Fibroblast of skin of abdomen (primary cell): ENCODE measurements at places on chromosomes 12 and 14.

- no peak for DNase-seq
Measured at GRCh38 chr14:60722107-60722356, 2.1 kb downstream of the SIX4 start.

DNA sequence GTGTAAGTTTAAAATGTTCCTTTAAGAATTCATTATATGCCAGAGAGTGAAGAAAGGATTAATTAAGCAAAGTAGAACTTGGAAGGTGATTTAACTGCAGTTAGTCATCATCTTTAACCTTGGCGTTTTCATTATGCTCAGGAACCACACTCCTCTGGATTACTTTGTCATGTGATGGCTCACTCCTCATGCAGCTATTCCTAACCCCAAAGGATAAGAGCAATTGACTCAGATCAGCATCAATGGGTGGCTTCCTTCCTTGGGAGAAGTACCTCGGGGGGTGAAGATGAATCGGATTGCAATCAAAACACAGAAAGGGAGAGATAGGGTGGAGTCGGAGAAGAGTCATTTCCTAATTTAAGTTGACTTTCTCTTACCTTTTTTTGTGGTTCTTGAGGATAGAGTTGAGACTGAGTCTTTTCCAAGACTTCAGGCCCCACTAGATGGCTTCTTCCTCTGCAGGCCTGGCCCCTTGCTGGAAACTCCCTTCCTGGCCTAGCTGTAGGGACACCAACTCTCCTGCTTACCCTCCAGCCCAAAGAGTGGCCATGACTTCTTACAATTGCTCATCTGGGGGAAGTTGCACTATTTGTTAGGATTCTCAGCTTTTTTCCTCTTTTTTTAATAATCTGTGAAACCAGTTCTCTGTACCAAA lies 238.6 kb upstream of the DDHD1 start:
- DNase-seq, result peak; percentile 93

DNA sequence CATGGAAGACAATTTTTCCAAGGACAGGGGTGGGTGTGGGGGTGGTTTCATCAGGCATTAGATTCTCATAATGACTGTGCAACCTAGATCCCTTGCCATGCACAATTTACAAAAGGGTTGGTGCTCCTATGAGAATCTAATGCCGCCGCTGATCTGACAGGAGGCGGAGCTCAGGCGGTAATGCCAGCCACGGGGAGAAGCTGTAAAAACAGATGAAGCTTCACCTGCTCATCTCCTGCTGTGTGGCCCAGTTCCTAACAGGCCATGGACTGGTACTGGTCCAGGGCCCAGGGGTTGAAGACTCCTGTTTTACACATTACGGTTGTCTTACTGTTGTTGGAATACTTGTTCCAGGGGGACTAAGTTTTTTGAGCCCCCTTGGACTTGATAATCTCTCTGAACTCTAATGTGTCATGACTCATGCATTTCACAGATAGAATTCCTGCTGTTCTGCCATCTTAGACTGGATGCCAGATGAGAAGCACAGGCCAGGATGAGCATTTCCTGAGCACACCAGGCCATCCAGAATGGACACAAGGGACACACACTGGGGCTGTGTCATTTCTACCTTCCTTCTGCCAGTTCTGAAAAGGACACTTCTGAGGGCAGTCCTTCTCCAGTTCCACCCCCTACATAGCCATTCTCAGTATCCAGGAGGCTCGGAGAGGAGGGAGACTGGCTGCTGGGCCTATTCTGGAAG lies 5.8 kb downstream of the PLEKHD1 start:
- DNase-seq, result no peak

- no peak for DNase-seq
Measured at GRCh38 chr14:90577661-90578282, 180.9 kb downstream of the CALM1 start.

DNA sequence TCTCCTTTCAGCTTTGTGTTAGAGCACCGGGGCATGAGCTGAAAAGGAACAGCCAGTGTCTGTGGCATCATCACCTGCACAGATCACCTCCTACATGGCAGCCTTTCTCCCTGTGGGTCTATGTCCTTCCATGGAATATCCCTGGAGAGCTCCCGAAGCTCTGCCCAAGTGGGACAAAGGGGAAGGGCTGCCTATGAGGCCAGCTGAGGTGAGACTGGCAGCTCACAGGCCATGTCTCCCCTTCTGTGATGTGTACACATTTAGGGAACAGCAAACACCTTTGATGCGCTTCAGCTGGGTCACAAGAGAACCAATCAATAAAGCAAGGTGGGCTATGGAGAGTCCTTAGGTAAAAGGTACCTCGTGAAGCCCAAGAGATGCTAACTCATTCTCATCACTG lies 4.1 kb downstream of the PROX2 start:
- no peak for DNase-seq
